Subcutaneous preadipocyte (primary cell): ENCODE measurements at places on chromosomes 12 and 14. TPM values are rescaled to one million over a fixed set of nuclear protein-coding genes. Genes with fewer than 3 reads are reported as not detected.

LRIG3 gene
- 50.7 and 62.9 TPM in 2 replicates for total RNA-seq

IKZF4 gene
- total RNA-seq = 0.37 and 1.2 TPM in 2 replicates

PLEKHD1 gene
- total RNA-seq = under 0.01 TPM in 1 of 2 replicates, not detected in the other

JDP2 gene
- 22.4 and 25.8 TPM in 2 replicates for total RNA-seq
